Thoracic aorta (tissue), 2 donors: ENCODE measurements at places on chromosomes 1 and 21.

- no peak for DNase-seq
Measured at GRCh38 chr1:234659538-234659937, 49.6 kb upstream of the IRF2BP2 start.

- DNase-seq = no peak
Measured at GRCh38 chr1:186518822-186519381, 58.0 kb upstream of the PDC start.

DNA sequence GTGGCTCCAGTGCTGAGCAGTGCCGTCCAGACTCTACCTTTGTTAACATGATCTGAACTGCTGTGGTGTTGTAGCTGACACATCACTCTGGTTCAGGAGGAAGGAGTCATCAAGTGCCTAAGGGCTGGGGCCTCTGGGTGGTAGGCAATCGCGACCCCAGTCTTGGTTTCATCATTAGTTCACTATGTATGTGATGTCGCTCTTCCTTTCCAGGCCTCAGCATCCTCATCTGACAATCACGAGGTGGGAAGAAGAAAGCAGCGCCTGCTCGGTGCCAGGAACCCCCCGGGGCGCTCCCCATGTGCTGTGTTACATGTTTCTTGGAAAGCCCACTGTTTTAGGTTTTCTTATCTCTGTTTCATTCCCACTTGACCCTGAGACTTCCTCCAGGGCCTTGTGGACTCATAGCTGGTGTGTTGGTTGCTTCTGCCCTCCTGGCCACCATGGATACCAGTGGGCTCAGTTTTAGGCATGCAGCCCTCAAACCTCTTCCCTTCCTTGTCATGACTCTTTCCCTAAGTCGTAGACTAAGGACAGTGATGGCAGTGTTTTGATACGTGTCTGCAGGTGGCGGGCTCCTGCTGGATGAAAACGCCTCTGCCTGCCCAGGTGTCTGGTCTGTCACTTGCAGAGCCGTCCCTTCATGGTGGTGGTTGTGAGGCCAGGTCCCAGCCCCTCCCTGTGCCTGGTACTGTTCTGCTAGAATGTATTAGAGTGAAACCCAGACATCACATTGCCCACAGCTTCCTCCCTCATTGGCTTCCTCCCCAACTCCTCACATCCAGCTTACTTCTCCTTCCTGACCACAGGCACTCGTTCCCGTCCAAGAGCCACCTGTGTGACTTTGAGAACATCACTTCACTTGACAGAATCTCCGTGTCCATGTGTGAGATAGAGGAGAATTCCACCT is 17.2 kb upstream of the FOXO6 start:
- DNase-seq = no peak

GRCh38 chr1:167762061-167762746 is 40.4 kb downstream of the MPZL1 start:
- DNase-seq = no peak

GRCh38 chr1:77446841-77447555 is 165.2 kb downstream of the AK5 start:
- DNase-seq = no peak

- no peak for DNase-seq
Measured at GRCh38 chr1:25703041-25703440, 86.5 kb downstream of the MAN1C1 start.

DNA sequence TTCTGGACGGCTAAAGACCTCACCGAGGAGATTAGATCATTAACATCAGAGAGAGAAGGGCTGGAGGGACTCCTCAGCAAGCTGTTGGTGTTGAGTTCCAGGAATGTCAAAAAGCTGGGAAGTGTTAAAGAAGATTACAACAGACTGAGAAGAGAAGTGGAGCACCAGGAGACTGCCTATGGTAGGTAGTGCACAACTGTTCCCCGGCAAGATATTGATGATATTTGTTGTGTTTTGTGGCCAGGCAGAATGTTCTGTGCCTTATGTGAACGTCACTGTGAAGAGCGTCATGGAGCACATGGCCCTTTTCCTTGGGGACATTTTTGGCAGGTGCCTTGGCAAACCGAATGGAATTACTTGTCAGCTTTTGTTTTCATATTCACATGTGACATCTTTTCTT is 191.7 kb downstream of the DISC1 start:
- DNase-seq = no peak

GRCh38 chr1:76080552-76081079 is 6.1 kb downstream of the ST6GALNAC3 start:
- DNase-seq = no peak

- DNase-seq = no peak
Measured at GRCh38 chr1:53629101-53629691, 109.8 kb downstream of the GLIS1 start.

- DNase-seq = no peak
Measured at GRCh38 chr1:164830628-164831027, 271.6 kb downstream of the PBX1 start.

DNA sequence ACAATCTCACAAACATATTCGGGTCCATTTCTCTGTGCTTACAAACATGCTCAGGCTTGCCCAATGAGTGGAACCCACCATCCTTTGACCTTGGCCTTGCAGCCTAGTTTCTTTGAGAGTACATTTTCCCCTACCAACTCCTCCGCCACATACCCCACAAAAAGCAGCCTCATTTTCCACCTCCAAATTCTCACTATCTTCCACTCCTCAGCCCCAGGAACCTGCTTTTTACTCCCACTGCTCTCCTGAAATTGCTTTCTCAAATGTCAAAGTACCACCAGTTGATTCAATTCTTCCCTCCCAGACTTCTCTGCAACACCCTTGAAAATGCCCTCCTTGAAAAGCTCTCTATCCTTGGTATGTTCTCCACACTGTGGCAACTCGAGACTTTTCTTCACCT is 103.8 kb downstream of the RUNX1 start:
- no peak for DNase-seq

- no peak for DNase-seq
Measured at GRCh38 chr1:200072636-200073285, 45.3 kb downstream of the NR5A2 start.

DNA sequence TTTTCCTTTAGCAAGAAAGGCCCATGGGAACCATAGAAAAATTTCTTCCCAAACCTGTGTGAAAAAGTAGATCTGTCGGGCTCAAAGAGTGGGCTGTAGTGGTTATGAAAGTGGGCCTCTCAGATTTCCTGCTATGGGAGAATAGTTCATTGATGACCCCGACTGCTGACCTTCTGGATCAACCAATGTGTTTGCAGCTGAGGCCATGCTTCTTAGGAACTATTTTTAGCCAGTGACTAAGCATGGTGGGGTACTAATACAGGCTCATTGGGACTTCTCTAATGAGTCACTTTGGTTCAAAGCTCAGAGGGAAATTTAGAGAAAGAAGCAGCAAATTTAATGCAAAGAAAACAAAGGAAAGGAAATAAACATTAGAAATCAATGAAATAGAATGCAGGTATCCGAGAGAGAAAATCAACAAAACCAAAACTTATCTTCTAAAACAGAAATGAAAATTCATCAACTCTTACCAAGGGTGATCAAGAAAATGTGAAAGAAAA is 12.6 kb upstream of the PSMA5 start:
- DNase-seq = no peak

- no peak for DNase-seq
Measured at GRCh38 chr1:164770131-164770529, 211.1 kb downstream of the PBX1 start.

- DNase-seq = no peak
Measured at GRCh38 chr1:172900376-172900997, 150.3 kb downstream of the TNFSF18 start.

DNA sequence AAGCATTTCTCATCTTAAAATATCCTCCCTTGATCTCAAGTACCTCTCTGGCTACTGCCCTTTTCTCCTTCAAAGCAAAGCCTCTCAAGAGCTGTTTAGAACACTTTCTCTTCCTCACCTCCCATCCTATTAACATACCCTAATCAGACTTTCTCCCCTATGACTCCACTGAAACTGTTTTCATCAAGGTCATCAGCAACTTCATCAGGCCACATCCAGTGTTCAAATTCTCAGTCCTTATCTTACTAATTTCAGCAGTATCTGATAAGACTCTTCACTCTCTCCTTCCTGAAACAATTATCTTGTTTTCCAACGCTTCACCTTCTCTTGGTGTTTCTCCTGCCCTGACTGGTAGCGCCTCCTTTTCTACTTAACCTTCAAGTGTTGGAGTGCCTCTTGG is 1.5 kb upstream of the RAP1A start:
- no peak for DNase-seq

DNA sequence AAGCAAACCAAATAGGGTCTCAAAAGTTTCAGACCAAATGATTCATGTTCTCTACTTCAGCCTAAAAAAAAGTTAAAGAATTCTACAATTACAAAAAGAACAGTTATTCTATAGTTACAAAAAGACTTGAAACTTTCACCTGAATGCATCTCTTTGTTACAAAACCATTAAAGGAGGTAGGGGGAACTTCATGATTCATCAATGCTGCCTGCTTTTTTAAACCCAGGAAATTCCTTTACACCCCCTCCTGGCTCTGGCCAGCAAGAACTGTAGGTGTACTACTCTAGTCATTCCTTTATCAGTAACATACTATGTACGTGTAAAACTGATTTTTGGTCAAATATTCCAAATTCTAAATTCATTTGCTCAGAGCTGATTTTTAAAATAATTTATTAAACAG is 5.0 kb downstream of the FAF1 start:
- DNase-seq = no peak

DNA sequence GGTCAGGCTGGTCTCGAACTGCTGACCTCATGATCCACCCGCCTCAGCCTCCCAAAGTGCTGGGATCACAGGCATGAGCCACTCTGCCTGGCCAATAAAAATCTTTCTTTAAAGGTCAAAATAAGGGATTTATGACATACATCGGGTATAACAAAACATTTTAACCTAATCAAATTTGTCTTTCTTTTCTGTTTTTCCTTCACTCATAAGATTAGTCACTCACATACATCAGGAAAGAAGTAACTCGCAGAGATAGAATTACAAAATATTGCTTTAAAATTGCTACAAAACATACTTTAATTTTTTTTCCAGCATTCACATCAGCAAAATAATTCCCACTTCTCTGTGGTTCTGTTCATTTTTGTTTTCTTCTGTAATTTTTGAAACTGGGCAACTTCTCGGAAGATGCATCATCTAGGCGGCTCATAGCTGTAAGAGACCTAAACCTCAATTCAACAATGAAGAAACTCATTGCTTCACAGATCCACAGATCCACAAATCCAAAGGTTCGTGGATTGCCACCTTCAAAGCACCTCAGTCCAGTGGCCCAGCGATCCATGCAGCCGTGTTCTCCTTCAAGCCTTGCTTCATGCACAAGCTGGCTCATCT is 39.7 kb downstream of the NEK2 start:
- DNase-seq = no peak

DNA sequence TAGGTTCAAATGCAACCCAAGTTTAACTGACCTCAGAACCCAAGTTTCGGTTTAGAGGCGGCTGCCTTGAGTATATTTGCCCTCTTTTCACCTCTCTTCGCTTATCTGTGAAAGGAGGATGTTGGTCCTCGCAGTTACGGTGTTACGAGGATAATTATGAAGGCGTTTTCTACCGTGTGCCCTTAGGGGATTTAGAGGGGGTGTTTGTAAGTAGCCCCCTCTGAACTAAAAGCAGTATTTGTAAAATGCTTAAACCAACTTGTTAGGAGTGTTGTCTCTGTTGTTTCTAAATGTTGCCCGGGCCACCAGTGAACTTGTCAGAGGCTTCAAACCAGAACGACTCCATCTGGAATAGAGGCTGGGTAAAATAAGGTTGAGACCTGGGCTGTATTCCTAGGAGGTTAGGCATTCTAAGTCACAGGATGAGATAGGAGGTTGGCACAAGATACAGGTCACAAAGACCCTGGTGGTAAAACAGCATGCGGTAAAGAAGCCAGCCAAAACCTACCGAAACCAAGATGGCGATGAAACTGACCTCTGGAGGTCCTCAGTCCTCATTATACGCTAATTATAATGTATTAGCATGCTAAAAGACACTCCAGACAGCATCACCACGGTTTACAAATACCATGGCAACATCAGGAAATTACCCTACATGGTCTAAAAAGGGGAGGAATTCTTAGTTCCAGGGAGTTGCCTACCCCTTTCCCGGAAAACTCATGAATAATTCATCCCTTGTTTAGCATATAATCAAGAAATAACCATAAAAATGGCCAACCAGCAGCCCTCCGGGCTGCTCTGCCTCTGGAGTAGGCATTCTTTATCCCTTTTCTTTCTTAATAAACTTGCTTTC is 1.0 kb upstream of the PSRC1 start:
- DNase-seq = no peak

DNA sequence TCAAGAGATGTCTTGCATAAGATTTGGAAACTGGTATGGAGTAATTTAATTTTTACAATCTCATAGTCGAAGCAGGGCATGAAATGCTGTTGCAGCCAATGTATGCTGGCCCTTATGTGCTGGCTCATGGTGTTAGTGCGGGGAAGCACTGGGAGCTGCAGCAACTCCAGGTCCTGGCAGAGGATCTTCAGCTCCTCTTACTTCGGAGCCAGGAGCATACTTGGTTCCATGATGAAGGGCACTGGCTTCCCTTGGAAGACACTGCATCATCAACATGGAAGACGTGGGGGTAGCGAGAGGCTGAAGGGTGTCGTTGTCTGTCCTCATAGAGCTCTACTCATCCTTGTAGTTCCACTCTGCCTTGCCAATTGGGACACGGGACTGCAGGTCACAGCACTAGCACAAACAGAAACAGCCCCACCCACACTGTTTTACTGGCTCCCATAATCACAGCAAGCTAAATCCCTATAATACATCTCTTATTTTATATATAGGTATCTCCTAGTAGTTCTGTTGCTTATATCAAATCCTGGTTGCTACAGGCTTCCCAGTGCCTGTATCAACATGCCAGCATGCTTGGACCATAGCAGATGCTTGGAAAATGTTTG is 22.4 kb downstream of the PLA2G2D start:
- DNase-seq = no peak

DNA sequence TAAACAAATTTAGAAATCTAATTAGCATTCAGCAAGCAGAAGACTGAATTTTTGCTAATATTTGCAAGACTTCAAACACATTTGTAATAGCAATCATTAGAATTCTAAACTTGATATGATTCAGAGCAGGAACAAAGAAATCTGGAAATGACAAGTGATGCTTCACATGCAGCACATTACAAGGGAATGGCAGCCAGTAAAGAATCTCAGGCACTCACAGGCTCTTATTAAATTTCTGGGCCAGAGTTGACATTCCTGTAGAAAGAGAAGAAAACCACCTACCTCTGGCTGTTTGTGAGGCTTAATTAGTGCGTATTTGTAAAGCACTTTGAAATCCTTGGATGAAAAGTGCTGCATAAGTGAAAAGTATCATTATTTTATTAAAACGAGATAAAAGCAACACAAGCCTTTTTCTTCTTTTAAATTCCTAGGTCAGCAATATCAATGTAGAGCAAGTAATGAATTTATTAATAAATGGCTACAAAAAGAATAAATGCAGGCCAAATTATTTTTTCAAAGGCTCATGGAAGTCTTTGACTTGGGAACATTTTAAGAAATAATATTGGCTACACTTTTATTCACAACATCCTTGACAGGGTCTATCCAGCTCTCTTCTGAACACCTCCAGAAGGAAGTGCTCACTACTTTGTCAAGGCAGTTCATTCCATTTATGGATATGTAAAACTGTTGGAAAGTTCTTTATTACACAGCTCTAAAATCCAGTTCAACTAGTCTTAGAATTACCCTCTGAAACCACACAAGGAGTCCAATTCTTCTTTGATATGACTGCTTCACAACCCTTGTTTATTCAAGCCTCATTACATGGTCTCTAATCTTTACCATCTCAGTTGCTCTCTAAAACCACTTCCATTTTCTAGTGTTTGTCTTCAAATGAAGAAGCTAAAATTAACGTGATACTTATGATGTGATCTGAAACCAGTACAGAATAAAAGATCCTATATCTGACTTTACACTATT is 32.1 kb upstream of the SCYL3 start:
- DNase-seq = no peak

GRCh38 chr1:57532299-57532698 is 108.4 kb upstream of the DAB1 start:
- no peak for DNase-seq
